ENCODE measurements at places on chromosomes 5 and 9.

GRCh38 chr9:134329886-134330285, 3.6 kb downstream of the RXRA start:
- DNase-seq = no peak

DNA sequence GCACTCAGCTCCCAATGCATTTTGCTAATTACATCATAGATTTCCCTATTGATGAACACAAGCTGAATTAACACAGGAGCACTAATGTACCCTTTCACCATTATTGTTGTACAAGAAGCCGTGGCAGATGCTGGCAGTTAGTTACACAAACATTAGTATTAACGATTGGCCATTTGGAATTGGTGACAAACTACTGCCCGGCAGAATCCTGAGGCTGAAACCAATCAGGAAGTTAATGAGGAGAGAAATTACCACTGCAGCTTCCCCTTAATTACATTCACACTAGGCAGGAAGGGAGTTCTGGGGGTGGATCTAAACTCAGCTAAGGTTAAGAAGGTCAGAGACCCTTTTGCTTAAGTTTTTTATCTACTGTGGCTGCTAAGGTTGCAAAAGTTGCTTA, 9.6 kb upstream of the DMRT3 start:
- no peak for DNase-seq

DNA sequence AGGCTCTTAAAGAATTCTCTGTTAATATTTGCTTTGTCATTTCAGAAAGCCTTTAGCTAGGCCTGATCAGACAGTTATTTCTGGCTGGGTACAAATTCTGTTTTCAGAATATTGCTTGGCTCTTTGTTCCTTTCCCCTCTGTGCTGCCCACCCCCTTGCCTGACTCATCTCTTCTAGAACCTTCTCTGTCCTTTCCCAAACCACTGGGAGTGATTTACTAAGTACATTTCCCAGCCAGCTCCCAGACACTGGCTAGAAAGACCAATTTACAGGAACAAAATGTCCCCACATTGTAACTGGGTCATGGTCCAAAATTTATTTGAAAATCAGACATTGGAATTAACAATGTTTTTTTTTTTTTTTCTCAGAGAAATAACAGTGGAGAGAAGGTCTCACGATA, 133.1 kb upstream of the MAP1B start:
- no peak for DNase-seq

DNA sequence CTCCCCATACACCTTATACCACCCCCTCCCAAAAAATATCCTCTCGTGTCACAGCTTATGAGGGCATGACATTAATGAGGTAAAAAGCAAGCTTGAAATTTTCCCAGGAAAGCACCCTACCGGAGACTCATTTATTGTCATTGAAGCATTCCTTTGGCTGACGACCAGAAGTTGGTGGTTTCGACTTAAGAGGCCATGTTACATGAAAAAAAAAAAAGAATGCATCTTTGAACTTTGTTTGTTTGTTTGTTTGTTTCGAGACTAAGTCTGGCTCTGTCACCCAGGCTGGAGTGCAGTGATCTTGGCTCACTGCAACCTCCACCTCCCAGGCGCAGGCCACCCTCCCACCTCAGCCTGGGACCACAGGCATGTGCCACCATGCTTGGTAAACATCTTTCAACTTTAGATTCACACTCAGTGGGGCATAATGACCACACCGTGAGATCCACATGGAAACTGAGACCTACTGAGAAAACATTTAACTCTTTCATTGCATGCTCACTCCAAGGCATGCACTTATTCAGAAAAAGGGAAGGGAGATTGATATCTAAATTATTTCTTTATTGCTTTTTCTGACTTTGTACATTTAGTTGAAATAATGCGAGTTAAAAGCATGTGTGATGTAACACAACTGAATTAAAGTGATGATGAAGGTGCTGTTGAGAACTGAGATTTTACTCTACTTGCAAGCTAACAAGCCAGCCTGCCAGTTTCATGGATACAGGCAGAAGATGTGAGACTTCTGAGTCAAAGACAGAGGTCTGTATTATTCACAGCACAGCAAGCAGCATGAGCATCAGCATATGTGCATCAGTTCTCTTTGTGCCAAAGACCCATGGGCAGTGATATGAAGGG, 5.1 kb upstream of the RAB14 start:
- DNase-seq = no peak

GRCh38 chr9:98204692-98205091, 12.3 kb upstream of the CORO2A start:
- DNase-seq = no peak

DNA sequence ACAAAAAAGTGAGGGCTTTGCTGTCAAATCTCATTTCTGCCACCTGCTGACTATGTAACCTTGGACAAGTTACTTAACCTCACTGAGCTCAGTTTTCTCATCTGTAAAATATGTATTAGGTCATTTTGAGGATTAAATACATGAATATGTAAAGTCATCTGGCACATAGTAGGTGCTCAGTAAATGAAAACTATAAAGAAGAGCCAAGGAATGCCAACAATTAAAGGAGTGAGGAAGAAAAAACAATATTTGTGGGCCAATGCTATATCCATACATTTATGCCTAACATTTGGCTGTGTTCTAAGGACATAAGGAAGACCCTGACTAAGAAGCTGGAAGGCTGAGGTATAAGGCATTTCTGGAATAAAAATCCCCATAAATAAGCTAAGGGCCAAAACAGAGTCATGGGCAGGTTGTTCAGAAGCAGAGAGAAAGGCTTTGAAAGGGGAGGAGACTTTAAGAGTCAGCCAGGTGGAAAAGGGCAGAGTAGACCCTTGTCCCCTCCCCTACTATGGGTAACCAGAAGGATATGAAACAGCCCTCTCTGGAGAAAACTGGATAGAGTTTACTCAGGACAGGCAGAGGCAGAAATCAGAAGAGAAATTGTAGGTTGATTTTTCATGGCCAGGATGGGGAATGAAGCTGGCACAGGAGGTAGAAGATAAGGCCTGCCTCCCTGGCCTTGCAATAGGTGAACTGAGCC, 47.6 kb upstream of the SIL1 start:
- no peak for DNase-seq

DNA sequence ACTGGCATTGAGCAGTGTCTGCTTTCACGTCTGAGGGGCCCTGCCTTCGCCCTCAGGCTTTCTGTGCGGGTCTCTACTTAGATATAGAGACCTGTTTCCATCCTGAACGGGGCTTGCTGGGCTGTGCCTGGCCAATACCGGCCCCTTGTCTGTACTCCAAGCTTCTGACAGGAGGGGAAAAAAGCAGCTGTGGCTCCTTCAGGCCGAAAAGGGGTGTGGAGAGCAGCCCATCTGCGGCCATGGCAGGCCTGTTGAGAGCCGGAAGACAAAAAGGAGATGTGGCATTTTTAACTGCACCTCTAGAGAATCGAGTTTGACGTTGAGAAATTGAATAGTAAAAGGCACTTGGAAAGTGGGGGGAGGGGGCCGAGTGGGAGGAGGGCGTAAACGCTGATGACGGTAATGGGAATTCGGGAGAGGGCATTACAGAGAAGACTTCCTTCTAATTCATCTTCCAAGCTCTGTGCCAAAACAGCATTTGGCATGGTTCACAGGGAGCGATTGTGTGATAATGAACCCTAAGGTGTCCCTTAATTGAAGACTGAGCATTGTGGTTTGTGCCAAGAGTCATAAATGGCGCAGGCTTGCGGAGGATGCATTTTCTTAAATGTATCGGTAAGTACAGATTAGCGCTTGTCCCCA, 25.1 kb upstream of the PRDM12 start:
- no peak for DNase-seq

GRCh38 chr5:91541696-91542095, 158.6 kb upstream of the ARRDC3 start:
- peak; percentile 52 for DNase-seq

DNA sequence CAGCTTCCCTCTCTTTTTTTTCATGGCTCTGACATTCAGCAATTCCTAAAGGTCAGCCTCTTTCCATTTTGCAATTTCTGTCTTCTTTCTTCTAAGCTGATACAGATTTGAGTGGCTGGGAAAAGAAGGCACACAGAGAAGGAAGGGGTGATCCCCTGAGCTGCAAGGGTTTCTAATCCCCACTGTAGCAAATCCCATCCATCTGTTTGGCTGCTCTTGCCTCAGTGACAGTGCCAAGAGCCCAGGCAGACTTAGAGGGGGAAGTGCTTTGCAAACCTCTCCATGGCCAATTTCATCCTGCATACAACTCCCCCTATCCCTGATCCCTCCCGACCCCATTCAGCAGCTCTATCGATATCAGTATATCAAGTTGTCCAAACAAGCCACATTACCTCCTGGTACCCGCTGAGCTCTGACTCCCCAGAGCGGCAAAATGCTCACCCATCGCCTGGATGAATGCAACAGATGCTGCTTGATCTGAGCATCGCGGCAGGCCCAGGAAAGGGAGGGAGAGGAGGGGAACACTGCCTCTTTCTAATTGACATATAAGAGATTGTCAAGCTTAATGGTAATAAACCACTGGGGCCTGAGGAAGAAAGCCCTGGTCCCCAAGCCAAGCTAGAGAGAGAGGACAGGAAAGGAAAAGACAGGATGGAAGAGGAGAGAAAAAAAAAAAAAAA, 268.9 kb downstream of the ASTN2 start:
- DNase-seq = no peak

GRCh38 chr9:107351382-107352045, 68.4 kb downstream of the RAD23B start:
- DNase-seq = no peak

DNA sequence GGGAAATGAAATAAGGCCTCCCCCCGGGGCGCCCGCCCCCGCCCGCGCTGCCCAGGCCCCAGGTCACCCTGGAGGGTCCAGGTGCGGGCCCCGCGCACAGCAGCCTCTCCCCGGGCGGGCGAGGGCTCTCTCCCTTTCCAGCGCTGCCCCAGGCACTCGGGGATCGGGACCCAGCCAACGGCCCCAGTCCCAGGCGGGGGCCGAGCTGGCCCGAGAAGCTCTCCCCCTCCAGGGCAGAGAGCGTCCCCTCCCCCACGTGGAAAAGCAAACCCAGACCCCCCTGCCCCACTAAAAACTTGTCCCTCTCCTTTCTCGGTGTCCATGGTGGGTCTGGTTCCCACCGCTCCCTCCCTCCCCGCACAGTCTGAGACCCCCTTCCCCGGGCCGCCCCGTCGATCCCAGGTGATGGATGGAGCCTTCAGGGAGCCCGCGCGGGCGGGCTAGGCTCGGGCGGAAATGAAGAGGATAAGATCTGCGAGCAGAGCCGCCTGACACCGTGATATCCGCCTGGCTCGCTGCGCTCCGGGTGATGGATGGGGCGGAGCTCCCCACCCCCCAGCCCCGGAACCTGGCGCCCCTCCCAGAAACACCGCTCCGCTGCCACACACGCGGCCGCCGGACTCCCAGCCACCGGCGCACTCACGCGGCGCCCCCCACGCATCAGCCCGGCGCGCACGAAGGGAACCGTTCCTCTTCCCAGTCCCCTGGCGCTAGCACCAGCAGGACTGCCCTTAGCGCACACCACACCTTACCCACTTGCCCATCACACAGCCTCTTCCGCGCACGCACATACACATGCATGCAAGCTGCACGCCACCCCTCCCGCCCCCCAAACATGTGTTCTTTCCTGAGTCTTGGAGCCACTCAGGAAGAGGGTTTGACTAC, 81.7 kb upstream of the ZBTB43 start:
- no peak for DNase-seq

DNA sequence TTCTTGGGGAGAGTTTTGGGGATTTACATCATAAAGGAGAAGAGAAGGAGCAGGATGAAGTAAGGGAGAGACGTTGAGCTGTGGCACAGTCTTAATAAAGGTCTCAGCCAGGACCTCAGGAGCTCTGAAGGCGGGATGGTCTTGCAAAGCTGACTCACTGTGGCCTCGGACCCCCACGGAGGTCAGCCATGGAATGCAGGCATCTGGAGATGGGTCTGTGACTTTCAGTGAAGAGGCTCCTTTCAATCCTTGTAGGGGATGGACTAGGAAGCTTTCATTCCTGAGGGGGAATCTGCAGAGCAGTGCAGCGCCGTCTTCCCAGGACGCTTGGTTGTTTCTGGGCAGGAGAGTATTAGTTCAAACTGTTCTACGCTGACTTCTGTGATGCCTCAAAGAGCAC, 65.7 kb upstream of the BASP1 start:
- DNase-seq = no peak

DNA sequence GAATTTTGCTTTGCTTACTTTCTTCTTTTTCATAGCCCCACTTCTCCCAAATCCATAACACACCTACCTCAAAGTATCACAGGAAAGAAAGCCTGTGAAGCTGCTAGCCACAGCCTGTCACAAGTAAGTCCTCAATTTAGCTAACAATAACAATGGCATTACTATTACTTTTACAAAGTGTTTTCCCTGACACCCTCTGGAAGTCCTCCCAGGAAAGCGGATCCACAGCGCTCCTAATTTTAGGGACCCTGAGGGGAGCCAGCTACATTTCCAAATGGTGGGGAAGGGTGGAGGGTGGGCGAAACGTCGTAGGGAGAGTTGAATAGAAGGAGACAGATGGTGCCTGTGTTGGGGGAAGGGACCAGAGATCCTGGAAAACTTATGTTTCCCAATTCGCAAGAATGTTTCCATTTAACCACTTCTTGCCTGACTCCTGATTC, 523 bp upstream of the WWC1 start:
- DNase-seq = no peak

DNA sequence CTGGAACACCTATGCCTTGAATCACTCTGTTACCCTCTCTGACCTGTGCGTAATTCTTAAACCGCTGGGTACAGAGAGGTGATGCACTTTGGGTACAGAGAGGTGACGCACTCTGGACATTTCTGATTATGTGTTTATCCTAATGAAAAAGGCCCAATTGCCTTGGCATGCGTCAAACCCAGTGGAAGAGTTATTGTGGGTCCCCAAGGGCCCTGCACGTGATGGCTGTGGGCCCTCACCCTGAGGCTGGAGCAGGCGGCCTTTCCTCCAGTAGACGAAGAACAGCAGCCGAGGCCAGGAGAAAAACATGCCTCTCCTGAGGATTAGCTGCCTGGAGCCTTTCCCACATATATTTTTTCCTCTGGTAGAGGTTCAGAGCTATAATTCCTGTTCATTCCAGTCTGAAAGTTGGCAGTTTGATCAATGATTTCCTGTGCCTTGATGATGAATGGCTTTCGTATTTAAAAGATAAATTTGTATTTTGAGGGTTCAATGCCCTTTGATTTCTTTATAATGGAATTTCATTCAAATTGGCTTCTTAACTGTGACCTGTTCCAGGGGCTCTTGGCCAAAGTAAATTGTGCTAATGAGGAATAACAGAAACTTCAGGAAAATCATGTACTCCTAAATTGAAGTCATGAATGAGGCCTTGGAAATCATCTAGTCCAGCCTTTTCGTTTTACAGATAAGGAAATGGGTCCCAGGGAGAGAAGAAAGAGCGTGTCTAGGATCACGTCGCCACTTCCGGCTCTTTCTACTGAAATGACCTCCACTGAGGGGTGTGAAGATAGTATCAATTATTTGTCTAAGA, 22.8 kb downstream of the ACER2 start:
- DNase-seq = no peak

- peak; percentile 73 for DNase-seq
Observed at GRCh38 chr5:174045470-174046025, at the start of gene NSG2. Gene NSG2 (plus strand): TSS chr5:174045706. CDS start chr5:174046756, 1,050 bp downstream.

- no peak for DNase-seq
Observed at GRCh38 chr5:13660072-13660471, 284.4 kb downstream of the DNAH5 start.

- no peak for DNase-seq
Observed at GRCh38 chr5:122377026-122377425, 65.0 kb downstream of the SNCAIP start.

- DNase-seq = no peak
Observed at GRCh38 chr9:73231203-73231602, 79.5 kb downstream of the ANXA1 start.

- no peak for DNase-seq
Observed at GRCh38 chr9:69211424-69212036, 37.5 kb downstream of the TJP2 start.

Measured in foreskin melanocyte (primary cell).